K562 (cell line): ENCODE measurements at places on chromosomes 12 and 14.

GRCh38 chr14:100144996-100145646, 14.3 kb downstream of the DEGS2 start:
- DNase-seq, result no peak

DNA sequence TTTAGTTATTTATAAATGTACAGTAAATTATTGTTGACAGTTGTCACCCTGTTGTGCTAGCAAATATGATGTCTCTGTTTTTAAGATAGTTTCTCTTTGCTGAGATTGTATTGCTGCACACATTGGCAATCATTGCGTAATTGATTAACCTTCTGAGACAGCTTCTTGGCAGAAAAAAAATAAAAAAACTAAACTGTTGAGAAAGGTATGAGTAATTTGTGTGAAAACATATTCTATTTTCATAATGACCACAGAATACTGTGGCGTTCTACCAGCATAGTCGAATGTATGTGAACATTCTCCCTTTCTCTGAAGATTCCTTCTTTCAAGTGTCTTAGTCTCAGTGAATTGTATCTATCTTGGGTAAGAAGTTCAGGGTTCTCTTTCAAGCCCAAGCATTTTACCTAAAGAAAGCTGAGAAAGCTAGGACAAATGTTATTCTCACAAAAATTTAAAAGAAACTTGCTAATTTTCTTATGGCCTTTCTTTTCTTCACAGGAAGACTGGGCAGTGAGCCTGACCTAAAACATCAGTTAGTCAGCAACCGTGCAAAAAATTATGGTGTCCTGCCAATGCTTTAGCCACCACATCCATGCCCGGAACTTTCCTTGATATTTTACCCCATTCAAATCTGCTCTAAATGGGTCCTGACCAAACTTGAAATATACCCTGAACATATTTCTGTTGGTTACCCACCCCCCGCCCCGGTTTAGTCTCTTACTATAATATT, 69.0 kb upstream of the REP15 start:
- no peak for DNase-seq

GRCh38 chr12:119512772-119513497, 80.6 kb upstream of the TMEM233 start:
- peak; percentile 56 for DNase-seq

DNA sequence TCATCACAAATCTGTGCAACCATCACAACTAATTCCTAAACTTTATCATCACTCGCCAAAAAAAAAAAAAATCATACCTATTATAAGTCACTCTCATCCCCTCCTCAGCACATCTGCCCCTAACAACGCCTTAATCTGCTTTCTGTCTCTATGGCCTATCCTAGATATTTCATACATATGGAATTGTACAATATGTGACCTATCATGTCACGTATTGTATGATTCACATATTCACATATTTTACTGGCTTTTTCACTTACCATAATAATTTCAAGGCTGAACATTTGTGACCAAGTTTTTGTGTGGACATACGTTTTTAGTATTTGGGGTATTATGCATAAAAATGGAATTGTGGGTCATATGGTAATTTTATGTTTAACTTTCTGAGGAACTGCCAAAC, 400.7 kb downstream of the DAD1 start:
- no peak for DNase-seq

GRCh38 chr12:93939641-93940325, 208.6 kb upstream of the PLXNC1 start:
- DNase-seq, result no peak

GRCh38 chr12:130075497-130076076, 86.7 kb upstream of the FZD10 start:
- no peak for DNase-seq

DNA sequence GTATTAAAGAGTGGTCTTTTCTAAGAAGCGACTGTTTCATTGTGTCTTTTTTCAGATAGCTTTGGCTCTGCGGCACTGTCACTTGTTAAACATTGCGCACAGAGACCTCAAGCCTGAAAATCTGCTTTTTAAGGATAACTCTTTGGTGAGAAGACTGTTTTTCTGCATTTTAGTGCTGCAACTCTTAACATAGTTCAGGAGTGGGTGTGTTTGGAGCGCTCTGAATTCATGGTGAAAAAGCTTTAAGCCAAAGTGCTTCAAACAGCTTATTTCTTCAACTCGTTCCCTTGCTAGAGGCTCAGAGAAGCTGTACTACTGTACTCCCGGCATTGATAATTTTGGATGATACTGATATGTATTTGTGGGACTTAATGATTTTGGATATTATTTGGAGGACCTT, 28.2 kb downstream of the MAPKAPK5 start:
- no peak for DNase-seq

DNA sequence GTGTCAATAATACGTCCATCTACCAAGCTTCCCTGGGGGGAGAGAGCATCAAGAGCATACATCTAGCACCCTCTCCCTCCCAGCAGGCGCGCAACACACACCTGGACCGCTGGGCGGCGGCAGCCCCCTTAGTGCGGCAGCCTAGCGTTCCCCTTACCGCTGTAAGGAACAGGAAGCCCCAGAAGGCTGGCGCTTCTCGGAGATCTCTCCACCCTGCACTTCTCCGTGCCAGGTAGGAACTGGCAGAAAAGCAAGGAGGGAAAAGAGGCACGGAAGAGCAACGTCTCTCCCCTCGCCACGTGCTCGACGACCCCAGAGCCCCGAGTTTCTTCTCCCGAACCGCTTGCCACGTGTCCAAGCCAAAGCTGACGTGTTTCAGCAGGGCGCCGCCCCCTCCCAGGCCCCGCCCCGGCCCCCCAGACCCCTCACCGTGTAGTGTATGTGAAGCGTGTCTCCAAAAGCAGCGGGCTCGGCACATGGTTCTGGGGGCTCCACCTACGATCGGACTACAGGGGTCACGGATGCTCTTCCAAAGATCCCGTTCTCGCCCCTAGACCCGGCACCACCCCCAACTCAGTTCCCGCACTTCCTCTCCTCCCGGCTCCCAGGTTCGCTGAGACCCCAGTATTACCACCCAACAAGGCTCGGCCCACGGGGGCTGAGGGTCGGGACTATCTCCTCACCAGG, 532 bp downstream of the FKBP11 start:
- DNase-seq, result no peak

GRCh38 chr12:110934093-110934852, 13.9 kb upstream of the MYL2 start:
- DNase-seq, result no peak

GRCh38 chr14:69149461-69150244, 3.3 kb downstream of the DCAF5 start:
- DNase-seq, result peak; percentile 11

DNA sequence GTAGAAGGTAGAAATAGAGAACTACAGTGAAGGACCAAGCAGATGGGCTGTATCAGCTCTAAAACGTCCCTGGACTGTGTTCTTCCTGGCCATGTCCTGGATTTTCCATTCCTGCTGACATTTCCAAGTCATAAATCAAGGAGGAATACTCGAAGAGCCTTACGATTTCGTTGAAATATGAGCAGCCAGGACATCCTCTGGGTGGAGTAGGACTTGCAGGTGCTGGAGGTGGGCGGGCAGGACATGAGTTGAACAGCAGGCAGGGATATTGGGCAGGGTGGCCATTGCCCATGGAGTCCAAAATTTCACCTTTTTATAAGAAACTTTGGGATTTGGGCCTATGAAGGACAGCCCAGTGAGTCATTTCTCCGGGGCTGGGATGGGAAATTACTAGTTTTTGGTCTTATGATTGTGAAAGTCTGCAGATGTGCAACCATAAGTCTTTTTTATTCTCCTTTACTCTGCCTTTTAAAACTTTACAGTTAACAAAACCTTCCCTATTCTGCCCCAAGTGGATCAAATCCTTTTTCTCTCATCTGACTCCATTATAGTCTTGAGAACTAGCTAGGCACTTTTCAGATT, 88.8 kb downstream of the TMX1 start:
- DNase-seq, result no peak
